Activated CD4-positive, alpha-beta T cell treated with anti-CD3 and anti-CD28 coated beads, Interleukin-2, amount 10 ng/mL, durations not matched to agents 24 days and 14 days (primary cell): ENCODE measurements at places on chromosomes 7 and 10. TPM values are rescaled to one million over a fixed set of nuclear protein-coding genes. Genes with fewer than 3 reads are reported as not detected.
A peak's percentile ranks its signal among the peaks of the same experiment; 100 is the strongest.

The TMEM26 gene
- total RNA-seq: not detected in 2 replicates

- no peaks in the 10 kb centered on the region for H3K27me3 ChIP-seq
- DNase-seq: no peak
- no peaks in the 10 kb centered on the region for H3K36me3 ChIP-seq
- H3K4me1 ChIP-seq: no peaks in the 10 kb centered on the region
- H3K4me3 ChIP-seq: no peak overlapping the region
- H3K27ac ChIP-seq: no peak overlapping the region
These were observed 334.4 kb downstream of the GPR158 start for GRCh38 chr10:25509151-25509550.

The SUGCT gene
- 0.91 and 1.0 TPM in 2 replicates for total RNA-seq

The SPDYE1 gene
- total RNA-seq: not detected in 2 replicates

- no peak overlapping the region for H3K27ac ChIP-seq
- no peaks in the 10 kb centered on the region for H3K27me3 ChIP-seq
These were observed 104.8 kb downstream of the AUTS2 start for GRCh38 chr7:69703099-69703498.

GRCh38 chr7:115496006-115496405 is 534.6 kb downstream of the TFEC start:
- no peaks in the 10 kb centered on the region for H3K4me1 ChIP-seq
- no peak overlapping the region for H3K27ac ChIP-seq
- no peak overlapping the region for H3K4me3 ChIP-seq
- no peak for DNase-seq
- H3K36me3 ChIP-seq: no peaks in the 10 kb centered on the region

DNA sequence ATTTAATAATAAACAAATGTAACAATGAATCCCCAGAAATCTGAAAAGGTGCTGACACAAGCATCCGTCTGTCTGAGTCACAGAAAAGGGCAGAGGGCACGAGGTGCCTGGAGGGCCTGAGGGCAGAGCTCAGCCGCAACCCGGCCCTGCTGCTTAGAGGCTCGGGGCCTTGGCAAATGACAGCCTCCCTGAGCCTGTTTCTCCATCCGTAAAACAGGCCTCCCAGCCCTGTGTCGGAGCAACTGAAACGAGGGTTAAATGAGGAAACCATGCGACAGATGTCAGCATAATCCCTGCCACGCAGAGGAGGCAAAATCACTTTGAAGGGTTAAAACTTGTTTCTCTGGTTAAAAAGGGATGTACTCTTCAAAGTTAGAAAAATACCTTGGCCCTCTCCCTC is 24.9 kb downstream of the NUDT1 start:
- H3K4me1 ChIP-seq: peaks cover 2% of the 10 kb centered on the region
- peaks cover 10% of the 10 kb centered on the region for H3K36me3 ChIP-seq
- no peak for DNase-seq
- H3K27ac ChIP-seq: no peak overlapping the region

DNA sequence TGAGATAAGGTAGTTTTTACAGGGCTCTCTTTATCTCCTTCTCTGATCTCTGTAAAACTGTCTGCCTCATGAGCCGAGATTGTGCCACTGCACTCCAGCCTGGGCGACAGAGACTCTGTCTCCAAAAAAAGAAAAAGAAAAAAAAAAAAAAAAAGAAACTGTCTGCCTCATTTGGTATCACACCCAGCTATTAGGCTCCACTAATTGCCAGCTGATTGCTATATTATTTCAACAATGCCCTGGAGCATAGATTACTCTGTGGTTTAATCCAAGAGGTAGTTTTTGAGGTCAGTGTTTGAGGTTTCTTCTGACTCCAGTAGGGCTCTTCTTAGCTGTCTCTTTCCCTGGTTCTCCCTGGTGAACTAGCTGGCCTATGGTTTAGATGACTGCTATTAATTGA is 268.1 kb upstream of the PLPP4 start:
- no peaks in the 10 kb centered on the region for H3K4me1 ChIP-seq
- H3K4me3 ChIP-seq: no peak overlapping the region
- no peaks in the 10 kb centered on the region for H3K27me3 ChIP-seq
- H3K27ac ChIP-seq: no peak overlapping the region
- DNase-seq: no peak

The TIMM23 gene
- 105 and 110 TPM in 2 replicates for total RNA-seq

The CCL26 gene
- not detected in 2 replicates for total RNA-seq

DNA sequence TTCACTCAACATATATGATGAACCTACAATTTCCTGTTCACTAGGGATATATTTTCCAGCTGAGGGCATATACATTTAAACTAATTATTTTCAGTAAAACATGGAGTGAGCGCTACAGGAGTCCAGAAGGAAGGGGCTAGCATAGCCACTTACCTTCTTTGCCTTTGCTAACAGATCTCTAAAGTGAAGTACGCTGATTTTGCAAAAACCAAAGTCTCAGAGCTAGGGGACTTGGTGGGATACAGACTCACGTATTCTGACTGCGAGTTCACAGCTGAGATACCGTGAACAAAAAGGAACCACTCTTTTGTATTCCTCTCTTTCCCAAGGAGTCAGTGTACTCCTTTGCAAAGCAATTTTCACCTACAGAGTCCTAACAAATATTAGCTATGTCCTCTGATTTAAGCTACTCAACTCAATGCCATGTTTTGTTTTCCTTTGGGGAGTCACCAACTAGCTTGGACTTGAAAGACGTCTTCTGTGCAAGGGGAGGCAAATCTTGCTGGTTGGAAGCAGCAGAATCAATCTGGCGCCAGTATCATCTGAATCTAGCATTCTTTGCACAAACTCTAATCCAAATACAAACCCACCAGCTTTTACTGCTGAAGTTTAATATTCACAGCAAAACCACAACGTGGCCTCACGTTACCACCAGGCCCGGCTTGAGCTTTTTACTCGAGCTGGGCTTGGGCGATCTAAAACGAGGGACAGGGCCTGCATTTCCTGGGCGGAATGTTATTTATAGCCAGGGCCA is 657 bp downstream of the CDNF start:
- DNase-seq: peak; percentile 61
- no peaks in the 10 kb centered on the region for H3K27me3 ChIP-seq
- H3K27ac ChIP-seq: peak overlapping the region; percentile 96

- H3K4me3 ChIP-seq: no peak overlapping the region
- no peak overlapping the region for H3K27ac ChIP-seq
These were observed 31.3 kb downstream of the PRKAG2 start for GRCh38 chr7:151845412-151846205.

The PRSS2 gene
- not detected in 2 replicates for total RNA-seq

- no peaks in the 10 kb centered on the region for H3K36me3 ChIP-seq
- no peak overlapping the region for H3K27ac ChIP-seq
- H3K4me1 ChIP-seq: peaks cover 17% of the 10 kb centered on the region
- H3K27me3 ChIP-seq: peaks cover 32% of the 10 kb centered on the region
These were observed 100.2 kb upstream of the PRSS58 start for GRCh38 chr7:142357953-142358520.

GRCh38 chr7:4483851-4484250 is 198.2 kb upstream of the FOXK1 start:
- H3K4me3 ChIP-seq: no peak overlapping the region
- H3K36me3 ChIP-seq: no peaks in the 10 kb centered on the region
- no peaks in the 10 kb centered on the region for H3K27me3 ChIP-seq
- no peak overlapping the region for H3K27ac ChIP-seq
- DNase-seq: no peak

GRCh38 chr10:1133495-1134045 is 77.4 kb downstream of the WDR37 start:
- peaks cover 26% of the 10 kb centered on the region for H3K36me3 ChIP-seq
- peaks cover 7% of the 10 kb centered on the region for H3K4me1 ChIP-seq
- no peak overlapping the region for H3K27ac ChIP-seq

- no peaks in the 10 kb centered on the region for H3K36me3 ChIP-seq
- no peak overlapping the region for H3K4me3 ChIP-seq
- H3K27ac ChIP-seq: no peak overlapping the region
- H3K4me1 ChIP-seq: no peaks in the 10 kb centered on the region
These were observed 343.0 kb upstream of the PCDH15 start for GRCh38 chr10:55144001-55144400.

- peak overlapping the region; percentile 14 for H3K27ac ChIP-seq
- H3K4me3 ChIP-seq: no peak overlapping the region
- peaks cover 31% of the 10 kb centered on the region for H3K4me1 ChIP-seq
- H3K27me3 ChIP-seq: peaks cover 7% of the 10 kb centered on the region
- peak; percentile 72 for DNase-seq
These were observed 114.5 kb upstream of the INHBA start for GRCh38 chr7:41817386-41817785.

The VWA2 gene
- not detected in 2 replicates for total RNA-seq

- H3K27ac ChIP-seq: no peak overlapping the region
- H3K4me3 ChIP-seq: no peak overlapping the region
- H3K27me3 ChIP-seq: peaks cover 4% of the 10 kb centered on the region
- no peaks in the 10 kb centered on the region for H3K36me3 ChIP-seq
These were observed 424.8 kb downstream of the MDFIC start for GRCh38 chr7:115346685-115347084.

- H3K27ac ChIP-seq: no peak overlapping the region
- no peak for DNase-seq
- H3K36me3 ChIP-seq: no peaks in the 10 kb centered on the region
These were observed 409.4 kb downstream of the GRM8 start for GRCh38 chr7:126843336-126843735.

The ZNF248 gene
- 7.9 and 9.3 TPM in 2 replicates for total RNA-seq

DNA sequence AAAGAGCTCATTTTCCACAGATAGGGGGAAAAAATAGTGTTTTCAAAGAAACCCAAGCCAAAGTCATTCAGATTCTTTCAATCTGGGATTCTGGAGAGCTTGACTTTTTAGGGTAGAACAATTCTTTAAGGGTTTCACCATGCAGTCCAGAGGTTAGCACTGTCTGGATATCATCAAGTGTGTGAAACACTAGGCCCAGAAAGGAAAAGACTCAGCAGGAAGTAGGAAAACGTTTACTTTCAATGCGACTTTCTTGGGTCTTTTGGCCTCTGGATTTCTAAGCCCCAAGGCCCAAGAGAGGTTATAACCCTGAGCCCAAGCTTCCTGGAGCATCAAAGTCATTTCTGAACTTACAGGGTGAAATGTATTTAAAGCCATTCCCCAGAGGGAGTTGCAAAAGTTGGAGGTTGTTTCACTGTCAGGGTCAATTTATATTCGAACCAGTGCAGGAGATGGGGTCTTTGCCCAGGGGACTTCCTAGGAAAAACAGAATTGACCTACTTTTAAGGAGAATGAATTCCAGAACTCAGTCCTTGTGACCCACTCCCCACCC is 158.0 kb downstream of the C7orf25 start:
- H3K4me3 ChIP-seq: no peak overlapping the region
- no peak overlapping the region for H3K27ac ChIP-seq
- DNase-seq: no peak
- no peaks in the 10 kb centered on the region for H3K36me3 ChIP-seq

DNA sequence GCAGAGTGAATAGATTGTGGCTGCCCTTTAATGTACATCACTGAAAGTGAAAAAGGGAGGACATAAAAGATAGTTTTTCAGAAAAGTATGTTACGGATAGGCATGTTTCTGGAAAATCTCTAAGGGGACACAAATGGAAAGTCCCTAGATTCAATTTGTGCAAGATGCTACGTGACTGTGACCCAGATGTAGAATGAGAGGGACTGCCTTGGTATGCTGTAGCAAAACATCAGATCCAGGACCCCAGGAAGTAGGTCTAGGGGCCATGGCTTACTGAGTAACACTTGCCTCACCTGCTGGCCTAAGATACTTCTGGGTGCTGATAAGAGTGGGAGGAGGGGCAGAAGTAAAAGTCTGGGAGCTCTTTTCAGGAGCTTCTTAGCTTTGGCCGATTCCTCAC is 191.2 kb upstream of the PHYHIPL start:
- H3K4me1 ChIP-seq: no peaks in the 10 kb centered on the region
- DNase-seq: no peak
- H3K4me3 ChIP-seq: no peak overlapping the region
- no peak overlapping the region for H3K27ac ChIP-seq
- H3K27me3 ChIP-seq: no peaks in the 10 kb centered on the region

DNA sequence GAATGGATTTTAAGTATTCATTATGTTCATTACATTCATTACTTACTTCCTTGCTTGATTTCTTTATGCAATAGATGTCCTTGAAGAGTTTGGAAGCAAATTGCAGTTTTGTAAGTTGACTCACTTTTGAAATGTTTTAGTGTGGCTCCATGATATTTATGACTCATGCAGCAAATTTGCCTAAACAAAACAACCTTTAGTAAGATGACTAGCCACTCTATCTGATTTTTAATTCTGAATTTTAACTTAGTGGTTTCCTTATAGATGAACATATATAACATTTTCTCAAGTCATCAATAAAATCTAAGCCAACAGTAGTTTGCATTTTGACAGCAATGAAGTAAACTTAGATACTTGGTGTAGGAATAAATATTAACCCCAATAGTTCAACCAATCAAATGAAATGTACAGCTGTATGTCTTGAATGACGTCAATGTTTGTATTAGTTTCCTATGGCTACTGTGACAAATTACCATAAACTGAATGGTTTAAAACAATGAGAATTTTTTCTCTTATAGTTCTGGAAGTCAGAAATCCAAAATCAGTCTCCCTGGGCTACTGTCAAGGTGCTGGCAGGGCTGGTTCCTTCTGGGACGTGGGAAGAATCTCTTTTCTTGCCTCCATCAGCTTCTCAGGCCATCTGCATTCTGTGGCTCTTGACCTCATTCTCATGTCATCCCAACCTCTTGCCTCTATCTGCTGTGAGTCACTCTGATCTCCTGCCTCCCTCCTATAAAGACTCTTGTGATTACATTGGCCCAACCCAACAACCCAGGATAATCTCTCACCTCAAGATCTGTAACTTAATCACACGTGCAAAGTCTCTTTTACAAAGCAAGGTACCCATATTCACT is 73.4 kb downstream of the AHR start:
- no peaks in the 10 kb centered on the region for H3K4me1 ChIP-seq
- no peak overlapping the region for H3K27ac ChIP-seq
- DNase-seq: no peak
- no peak overlapping the region for H3K4me3 ChIP-seq
- H3K27me3 ChIP-seq: peaks cover 4% of the 10 kb centered on the region
- no peaks in the 10 kb centered on the region for H3K36me3 ChIP-seq

The TRPV5 gene
- not detected in 2 replicates for total RNA-seq

The HTRA1 gene
- not detected in 2 replicates for total RNA-seq

GRCh38 chr7:65820287-65820950 is 52.5 kb upstream of the VKORC1L1 start:
- H3K27me3 ChIP-seq: no peaks in the 10 kb centered on the region
- H3K27ac ChIP-seq: no peak overlapping the region
- H3K4me1 ChIP-seq: no peaks in the 10 kb centered on the region
- no peak for DNase-seq
- no peaks in the 10 kb centered on the region for H3K36me3 ChIP-seq

GRCh38 chr10:70779511-70780369 is 5.4 kb downstream of the TBATA start:
- H3K36me3 ChIP-seq: no peaks in the 10 kb centered on the region
- no peaks in the 10 kb centered on the region for H3K4me1 ChIP-seq
- peaks cover 4% of the 10 kb centered on the region for H3K27me3 ChIP-seq
- H3K27ac ChIP-seq: no peak overlapping the region
- DNase-seq: no peak
- no peak overlapping the region for H3K4me3 ChIP-seq

- H3K4me1 ChIP-seq: peaks cover 8% of the 10 kb centered on the region
- no peak overlapping the region for H3K27ac ChIP-seq
- DNase-seq: peak; percentile 31
- no peaks in the 10 kb centered on the region for H3K27me3 ChIP-seq
- H3K36me3 ChIP-seq: peaks cover 74% of the 10 kb centered on the region
- H3K4me3 ChIP-seq: no peak overlapping the region
These were observed 28.5 kb downstream of the PIK3CG start for GRCh38 chr7:106893591-106893990.

GRCh38 chr7:87628780-87629569 is 777 bp downstream of the RUNDC3B start:
- H3K4me1 ChIP-seq: peaks cover 10% of the 10 kb centered on the region
- peaks cover 26% of the 10 kb centered on the region for H3K27me3 ChIP-seq
- no peak overlapping the region for H3K27ac ChIP-seq
- peak overlapping the region; percentile 88 for H3K4me3 ChIP-seq
- H3K36me3 ChIP-seq: no peaks in the 10 kb centered on the region

The ACTL6B gene
- total RNA-seq: not detected in 2 replicates
